Activated naive CD8-positive, alpha-beta T cell treated with anti-CD3 and anti-CD28 coated beads for 36 hours (primary cell): ENCODE measurements at places on chromosomes 13 and 19.

DNA sequence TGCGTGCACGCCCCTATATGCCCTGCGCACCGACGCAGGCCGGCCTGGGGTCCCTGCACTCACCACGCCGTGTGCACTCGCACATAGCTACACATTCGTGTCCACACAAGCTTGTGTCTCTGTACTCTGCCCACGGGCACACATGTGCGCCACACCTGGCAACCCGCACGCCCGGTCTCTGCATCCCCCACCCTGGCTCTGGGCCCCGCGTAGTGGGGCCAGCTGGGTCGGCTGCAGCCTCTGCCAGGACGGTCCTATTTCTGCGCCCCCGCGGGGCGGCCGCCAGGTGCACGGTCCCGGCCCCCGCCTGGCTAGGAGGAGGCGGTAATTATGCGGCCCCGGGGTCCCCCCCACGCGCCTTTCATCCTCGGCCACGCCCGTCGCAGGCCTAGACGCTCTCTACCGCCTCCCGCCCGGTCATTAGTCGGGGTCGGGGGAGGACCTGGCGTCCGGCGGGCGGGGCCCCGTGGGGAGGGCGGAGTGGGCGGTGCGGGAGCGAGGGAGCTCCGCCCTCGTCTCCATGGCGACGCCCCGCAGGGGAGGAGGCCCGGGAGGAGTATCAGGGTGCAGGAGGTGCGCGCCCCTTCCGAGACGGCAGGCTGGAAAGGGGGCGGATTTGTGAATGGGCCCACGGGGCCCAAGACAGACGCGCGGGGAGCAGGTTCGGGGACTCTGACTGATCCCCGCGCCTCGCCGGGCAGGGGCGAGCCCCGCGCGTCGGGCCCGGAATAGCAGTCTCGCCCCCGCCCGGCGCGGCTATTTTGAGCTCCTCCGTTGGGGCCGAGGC is 2.8 kb upstream of the CIRBP start:
- peak; percentile 91 for DNase-seq

DNA sequence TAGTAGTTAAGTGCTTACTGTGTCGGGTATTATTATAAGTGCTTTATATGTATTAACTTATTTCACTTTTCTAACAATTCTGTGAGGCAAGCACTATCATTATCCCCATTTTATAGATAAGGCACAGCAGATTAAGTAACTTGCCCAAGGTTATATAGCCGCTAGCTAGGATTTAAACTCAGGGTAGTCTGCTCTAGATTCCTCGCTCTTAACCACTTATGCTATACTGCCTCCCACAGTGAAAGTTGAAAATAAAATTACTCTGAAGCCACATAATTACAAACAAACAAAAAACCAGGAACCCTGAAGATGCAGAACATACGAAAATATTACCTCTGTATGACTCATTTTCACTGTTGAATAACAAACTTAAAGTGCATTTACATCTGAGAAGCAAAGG is 3.9 kb downstream of the TEX30 start:
- DNase-seq: no peak

GRCh38 chr19:13103581-13104359 is 1.1 kb upstream of the LYL1 start:
- no peak for DNase-seq

- DNase-seq: peak; percentile 70
Observed at GRCh38 chr13:48233046-48233888, at the start of gene ITM2B. TSS of gene ITM2B (plus strand) at chr13:48233206. CDS start at chr13:48233361, 155 bp downstream.

DNA sequence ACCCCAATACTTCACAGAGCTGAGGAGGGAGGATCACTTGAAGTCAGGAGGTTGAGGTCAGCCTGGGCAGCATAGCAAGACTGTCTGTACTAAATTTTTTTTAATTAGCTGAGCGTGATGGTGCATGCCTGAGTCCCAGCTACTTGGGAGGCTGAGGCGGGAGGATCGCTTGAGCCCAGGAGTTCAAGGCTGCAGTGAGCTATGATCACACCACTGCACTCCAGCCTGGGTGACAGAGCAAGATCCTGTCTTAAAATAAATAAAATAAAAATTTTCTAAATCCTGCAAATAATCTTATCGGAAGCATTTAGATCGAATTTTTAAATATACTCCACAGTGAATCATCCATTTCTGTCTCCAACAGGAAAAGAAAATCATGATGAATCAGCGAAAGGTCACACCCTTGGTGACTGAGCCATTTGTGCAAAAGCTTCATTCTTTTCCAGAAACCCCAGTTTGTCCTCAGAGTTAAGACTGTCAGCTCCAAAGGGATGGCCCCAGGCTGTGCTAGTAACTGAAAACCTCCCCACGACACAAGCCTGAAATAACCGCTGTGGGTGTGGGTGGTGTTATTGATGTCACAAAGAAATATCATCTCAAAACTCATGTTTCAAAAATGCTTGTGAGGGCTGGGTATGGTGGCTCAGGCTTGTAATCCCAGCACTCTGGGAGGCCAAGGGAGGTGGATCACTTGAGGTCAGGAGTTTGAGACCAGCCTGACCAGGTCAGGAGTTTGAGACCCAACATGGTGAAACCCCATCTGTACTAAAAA is 167.6 kb downstream of the PTPRS start:
- no peak for DNase-seq

GRCh38 chr19:11737964-11738745 is 591 bp downstream of the ZNF823 start:
- peak; percentile 47 for DNase-seq

DNA sequence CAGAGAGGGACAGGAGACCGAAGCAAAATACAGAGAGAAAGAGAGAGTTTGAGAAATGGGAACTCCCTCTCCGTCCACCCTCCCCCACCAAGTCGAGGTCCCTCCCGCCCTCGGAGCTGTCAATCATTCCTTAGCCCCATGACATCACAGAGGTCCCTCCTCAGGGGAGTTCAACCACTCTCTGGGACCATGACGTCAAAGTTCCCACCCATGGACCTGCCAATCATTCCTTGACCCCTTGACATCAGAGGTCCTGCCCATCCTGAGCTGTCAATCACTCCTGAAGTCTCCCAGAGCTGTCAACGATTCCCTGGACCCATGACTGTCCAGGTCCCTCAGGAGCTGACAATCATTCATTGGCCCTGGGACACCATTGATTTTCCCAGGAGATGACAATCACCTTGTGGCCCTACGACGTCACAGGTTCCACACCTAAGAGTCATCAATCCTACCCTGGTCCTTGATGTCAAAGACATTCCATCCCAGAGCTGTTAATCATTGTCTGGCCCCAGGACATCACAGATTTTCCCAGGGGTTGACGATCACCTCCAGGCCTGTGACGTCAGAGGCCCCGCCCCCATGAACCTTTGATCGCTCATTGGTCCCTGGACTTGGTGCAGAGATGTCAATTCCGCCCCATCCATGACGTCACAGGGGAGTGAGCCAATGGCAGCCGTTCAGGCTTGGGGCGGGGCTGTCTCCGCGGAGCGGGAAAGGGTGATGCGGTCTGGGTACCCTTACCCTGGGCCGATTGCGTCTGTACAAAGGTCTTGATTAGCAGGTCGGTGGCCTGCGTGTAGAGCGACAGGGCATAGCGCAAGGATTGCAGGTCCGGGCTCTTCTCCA is 61.7 kb downstream of the COLGALT1 start:
- DNase-seq: no peak

- no peak for DNase-seq
Observed at GRCh38 chr13:51643882-51644281, 59.6 kb downstream of the WDFY2 start.
